ENCODE measurements at places on chromosomes 11 and 22. TPM values are rescaled to one million over a fixed set of nuclear protein-coding genes. Genes with fewer than 3 reads are reported as not detected.

GRCh38 chr22:42444077-42444904 is 12.1 kb upstream of the NFAM1 start:
- peaks cover 26% of the 10 kb centered on the region for H3K4me1 ChIP-seq
- H3K36me3 ChIP-seq, result no peaks in the 10 kb centered on the region
- no peak overlapping the region for H3K27ac ChIP-seq
- H3K4me3 ChIP-seq, result peak overlapping the region; percentile 58
- 0 out of 2 replicates have a peak, but pooled peaks cover 7% of the 10 kb centered on the region for H3K27me3 ChIP-seq

GRCh38 chr22:19277785-19278184 is 13.7 kb downstream of the CLTCL1 start:
- no peak for DNase-seq
- no peak overlapping the region for H3K27ac ChIP-seq
- peaks cover 7% of the 10 kb centered on the region for H3K4me1 ChIP-seq
- no peaks in the 10 kb centered on the region for H3K36me3 ChIP-seq

DNA sequence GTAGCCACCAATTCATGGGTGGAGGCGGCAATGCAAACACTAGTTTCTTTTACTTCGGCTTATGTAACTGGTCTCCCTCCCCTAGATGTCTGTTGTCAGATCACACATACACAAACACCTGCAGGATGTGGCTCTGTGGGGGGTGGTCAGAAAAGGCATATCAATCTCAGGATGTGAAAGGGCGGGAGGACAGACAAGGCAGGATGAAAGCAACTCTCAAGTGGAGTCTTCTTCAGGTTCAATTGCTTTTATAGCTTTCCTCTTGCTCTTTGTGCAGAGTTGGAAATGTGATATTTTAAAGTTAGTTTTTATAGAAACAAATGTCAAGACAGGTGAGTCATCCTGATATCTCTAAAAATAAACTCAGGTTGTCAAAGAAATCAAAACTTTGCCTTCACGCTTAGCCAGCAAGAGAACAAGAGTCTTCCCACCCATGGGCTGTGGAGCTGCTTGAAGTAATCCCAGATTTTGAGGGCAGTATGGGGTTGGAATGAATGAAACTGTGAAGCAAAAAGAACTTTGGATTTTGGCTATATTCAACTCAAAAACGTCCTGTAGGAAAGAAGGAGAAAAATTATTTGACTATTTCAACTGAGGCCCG is 423.4 kb downstream of the GUCY1A2 start:
- H3K36me3 ChIP-seq, result no peaks in the 10 kb centered on the region
- H3K27me3 ChIP-seq, result no peaks in the 10 kb centered on the region
- H3K27ac ChIP-seq, result no peak overlapping the region
- H3K4me1 ChIP-seq, result peaks cover 15% of the 10 kb centered on the region
- H3K4me3 ChIP-seq, result no peak overlapping the region

- no peaks in the 10 kb centered on the region for H3K4me1 ChIP-seq
- no peak overlapping the region for H3K27ac ChIP-seq
- no peaks in the 10 kb centered on the region for H3K27me3 ChIP-seq
- no peaks in the 10 kb centered on the region for H3K36me3 ChIP-seq
These were observed 319.2 kb upstream of the ARHGAP42 start for GRCh38 chr11:100367892-100368291.

- peaks cover 12% of the 10 kb centered on the region for H3K4me1 ChIP-seq
- no peaks in the 10 kb centered on the region for H3K27me3 ChIP-seq
- no peaks in the 10 kb centered on the region for H3K36me3 ChIP-seq
- no peak overlapping the region for H3K4me3 ChIP-seq
These were observed 35.5 kb downstream of the FZD4 start for GRCh38 chr11:86919557-86920210.

DNA sequence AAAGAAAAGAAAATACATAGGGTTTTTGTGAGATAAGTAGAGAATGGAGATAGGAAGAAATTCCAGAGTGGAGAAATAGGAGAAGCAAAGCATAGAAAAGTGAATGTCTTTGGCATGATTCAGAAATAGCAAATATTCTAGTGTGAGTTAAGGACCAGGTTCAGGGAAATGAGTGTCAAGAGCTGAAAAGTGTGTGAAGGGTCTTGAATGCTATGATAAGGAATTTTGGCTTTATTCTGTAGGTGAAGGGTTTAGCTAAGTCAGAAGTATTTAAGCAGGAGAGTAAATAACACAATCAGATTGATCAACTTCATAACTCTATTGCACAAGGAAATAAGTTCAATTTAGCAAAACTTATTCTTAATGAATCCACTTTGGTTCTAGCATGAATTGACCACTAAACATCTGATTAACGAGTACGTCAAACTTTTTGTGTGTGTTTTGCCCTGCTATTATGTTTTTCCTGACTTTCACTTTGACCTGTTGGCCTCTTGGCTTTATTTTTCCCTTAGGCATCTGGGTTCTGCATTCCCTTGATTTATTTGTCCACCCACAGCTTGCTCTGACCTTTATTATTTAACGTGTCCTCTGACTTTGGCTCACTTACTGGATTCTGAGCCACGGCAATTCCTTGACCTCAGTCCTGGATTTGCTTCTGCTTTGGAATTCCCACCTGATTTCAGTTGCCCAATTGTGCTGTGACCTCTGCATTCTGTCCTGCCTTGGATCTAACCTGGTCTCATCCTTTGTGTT is 11.9 kb upstream of the TMEM218 start:
- H3K4me1 ChIP-seq, result no peaks in the 10 kb centered on the region
- DNase-seq, result no peak
- peaks cover 10% of the 10 kb centered on the region for H3K27me3 ChIP-seq
- H3K27ac ChIP-seq, result no peak overlapping the region
- H3K36me3 ChIP-seq, result no peaks in the 10 kb centered on the region

SLC1A2 gene
- 1.7 TPM for total RNA-seq

DNA sequence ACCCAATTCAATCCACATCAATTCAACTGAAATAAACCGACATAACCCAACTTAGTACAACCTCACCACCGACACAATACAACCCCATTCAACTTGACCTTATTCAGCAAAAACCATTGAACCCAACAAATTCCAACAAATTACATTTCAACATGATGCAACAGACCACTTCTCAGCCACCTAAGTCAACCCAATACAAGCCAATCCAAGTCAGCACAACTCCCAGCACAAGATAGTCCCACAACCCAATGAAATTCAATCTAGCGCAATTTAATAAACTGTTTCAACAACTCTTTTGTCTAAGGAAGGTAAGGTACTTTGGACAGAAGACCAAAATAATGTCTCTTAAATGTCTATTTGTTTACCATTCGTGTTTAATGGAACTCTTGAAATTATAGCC is 226.0 kb downstream of the MIAT start:
- no peaks in the 10 kb centered on the region for H3K27me3 ChIP-seq
- DNase-seq, result no peak
- no peak overlapping the region for H3K4me3 ChIP-seq
- no peaks in the 10 kb centered on the region for H3K4me1 ChIP-seq
- H3K27ac ChIP-seq, result no peak overlapping the region
- H3K36me3 ChIP-seq, result no peaks in the 10 kb centered on the region

GRCh38 chr11:88375927-88376470 is 38.5 kb upstream of the CTSC start:
- H3K4me3 ChIP-seq, result no peak overlapping the region
- no peaks in the 10 kb centered on the region for H3K27me3 ChIP-seq
- peaks cover 37% of the 10 kb centered on the region for H3K4me1 ChIP-seq
- H3K36me3 ChIP-seq, result no peaks in the 10 kb centered on the region

GRCh38 chr11:15724601-15725000 is 609.9 kb downstream of the INSC start:
- DNase-seq, result no peak
- no peaks in the 10 kb centered on the region for H3K4me1 ChIP-seq
- no peaks in the 10 kb centered on the region for H3K36me3 ChIP-seq
- no peak overlapping the region for H3K27ac ChIP-seq
- H3K4me3 ChIP-seq, result no peak overlapping the region

DNA sequence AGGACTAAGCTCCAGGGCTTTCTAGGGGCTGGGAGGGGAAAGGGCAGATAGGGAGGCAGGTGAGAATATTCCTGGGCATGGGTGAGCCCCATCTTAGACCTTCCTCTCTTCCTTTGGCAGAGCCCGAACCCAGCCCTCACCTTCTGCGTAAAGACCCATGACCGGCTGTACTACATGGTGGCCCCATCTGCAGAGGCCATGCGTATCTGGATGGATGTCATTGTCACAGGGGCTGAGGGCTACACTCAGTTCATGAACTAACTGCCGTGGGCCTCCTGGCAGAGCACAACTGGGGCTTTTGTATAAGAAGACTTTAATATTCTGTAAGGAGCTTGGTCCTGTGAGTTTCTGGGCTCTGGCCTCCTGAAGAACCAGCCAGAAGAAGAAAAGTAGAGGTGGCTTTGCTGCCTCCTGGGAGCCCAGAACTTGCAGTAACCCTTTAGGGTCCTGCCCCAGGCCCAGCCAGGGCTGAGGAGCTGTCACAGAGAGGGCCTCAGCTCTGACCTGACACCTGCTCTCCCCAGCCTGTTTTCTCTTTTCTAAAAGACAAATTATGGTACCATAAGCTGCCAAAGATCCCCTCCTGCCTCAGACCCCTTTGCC is 22.8 kb downstream of the TREH start:
- no peaks in the 10 kb centered on the region for H3K27me3 ChIP-seq
- peaks cover 21% of the 10 kb centered on the region for H3K4me1 ChIP-seq
- DNase-seq, result no peak
- no peak overlapping the region for H3K27ac ChIP-seq
- H3K4me3 ChIP-seq, result no peak overlapping the region

DNA sequence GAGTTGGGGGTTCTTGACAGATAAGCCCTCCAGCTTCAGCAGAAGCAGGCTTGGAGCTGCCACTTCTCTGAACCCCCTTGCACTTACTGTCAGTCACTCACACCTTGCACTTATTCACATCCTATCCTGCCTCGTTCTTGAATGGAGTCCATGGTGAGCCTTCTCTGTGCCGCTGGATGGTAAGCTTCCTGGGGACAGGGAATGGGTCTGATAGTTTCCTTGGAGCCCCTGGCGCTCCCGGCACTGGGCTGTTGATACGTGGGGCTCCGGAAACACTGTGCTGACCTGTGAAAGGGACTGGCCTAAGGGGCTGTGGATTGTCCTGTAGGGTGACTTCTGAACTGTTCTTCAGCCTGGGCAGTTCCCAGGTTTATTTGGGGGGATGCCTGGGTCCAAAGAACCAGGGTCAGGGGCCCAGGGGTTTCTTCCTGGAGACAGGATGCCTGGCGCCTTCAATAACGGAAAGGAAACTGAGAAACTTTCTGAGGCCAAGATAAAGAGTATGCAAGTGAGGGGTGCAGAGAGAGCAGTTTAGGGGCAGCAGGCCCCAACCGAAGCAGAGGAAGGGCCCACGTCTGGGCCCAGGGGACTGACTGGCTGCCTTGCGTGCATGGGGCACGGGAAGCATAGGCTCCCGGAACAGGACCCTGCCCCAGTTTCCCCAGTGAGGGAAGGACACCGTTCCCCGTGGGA is 709 bp upstream of the ST3GAL4 start:
- DNase-seq, result no peak
- peak overlapping the region; percentile 88 for H3K4me3 ChIP-seq
- 0 out of 2 replicates have a peak overlapping the region, but pooled peaks have one; percentile 69 for H3K27ac ChIP-seq
- H3K4me1 ChIP-seq, result peaks cover 43% of the 10 kb centered on the region

P4HA3 gene
- total RNA-seq, result not detected

MRGPRE gene
- not detected for total RNA-seq

GRCh38 chr11:133477251-133477625 is 55.1 kb downstream of the OPCML start:
- no peaks in the 10 kb centered on the region for H3K27me3 ChIP-seq
- DNase-seq, result no peak
- H3K4me3 ChIP-seq, result no peak overlapping the region

LTBP3 gene
- 29.2 TPM for total RNA-seq

DNA sequence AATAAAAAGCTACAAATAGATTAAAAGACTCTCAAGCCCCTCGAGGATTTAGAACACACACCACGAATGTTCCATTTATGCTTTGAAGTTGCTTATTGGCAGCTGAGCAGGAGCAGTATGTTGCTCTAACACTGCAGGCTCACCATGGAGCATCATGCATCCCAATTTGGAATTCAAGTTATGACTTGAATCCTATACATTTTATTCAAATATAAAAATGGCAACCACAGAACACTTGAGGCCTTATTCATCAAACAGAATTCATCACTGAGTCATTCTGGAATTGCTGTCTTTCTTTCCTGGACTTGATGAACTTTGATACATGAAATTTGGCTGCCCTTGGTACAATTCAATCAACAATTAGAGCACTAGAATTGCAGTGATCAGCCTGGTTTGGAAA is 24.5 kb upstream of the BLID start:
- H3K27me3 ChIP-seq, result peaks cover 44% of the 10 kb centered on the region
- DNase-seq, result no peak
- H3K4me1 ChIP-seq, result no peaks in the 10 kb centered on the region
- no peak overlapping the region for H3K27ac ChIP-seq

DNA sequence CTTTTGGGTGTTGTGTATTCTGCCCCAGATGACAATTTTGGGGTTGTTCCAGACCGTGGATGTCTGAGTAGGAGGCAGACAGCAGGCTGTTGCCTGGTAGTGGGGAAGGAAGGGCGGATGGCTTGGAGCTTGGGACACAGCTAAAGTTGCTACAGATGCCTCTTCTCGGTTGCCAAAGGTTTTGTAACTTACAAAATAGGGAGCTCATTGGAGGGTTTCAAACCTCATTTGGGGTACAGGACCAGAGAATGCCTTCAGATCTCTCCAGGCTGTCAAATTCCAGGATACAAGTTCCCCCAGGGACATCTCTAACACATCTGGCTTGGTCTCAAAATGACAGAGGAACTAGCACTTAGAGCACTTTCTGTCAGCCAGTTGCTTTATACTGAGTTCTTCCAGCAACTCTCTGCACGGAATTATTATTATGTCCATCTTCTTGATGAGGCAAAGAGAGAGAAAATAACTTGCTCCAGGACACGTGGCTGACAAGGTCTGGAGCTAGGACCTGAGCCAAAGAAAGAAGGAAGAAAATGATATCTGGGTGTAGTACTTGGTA is 56.0 kb downstream of the SLC1A2 start:
- no peak overlapping the region for H3K27ac ChIP-seq
- H3K4me3 ChIP-seq, result no peak overlapping the region
- no peaks in the 10 kb centered on the region for H3K36me3 ChIP-seq
- no peaks in the 10 kb centered on the region for H3K4me1 ChIP-seq
- H3K27me3 ChIP-seq, result no peaks in the 10 kb centered on the region

ACTN3 gene
- 3.8 TPM for total RNA-seq

- no peaks in the 10 kb centered on the region for H3K4me1 ChIP-seq
- H3K27ac ChIP-seq, result no peak overlapping the region
- no peak overlapping the region for H3K4me3 ChIP-seq
- no peaks in the 10 kb centered on the region for H3K27me3 ChIP-seq
- DNase-seq, result no peak
These were observed 16.9 kb downstream of the TUB start for GRCh38 chr11:8097926-8098325.

UBQLNL gene
- total RNA-seq, result 0.35 TPM

- no peak overlapping the region for H3K27ac ChIP-seq
- DNase-seq, result no peak
- no peak overlapping the region for H3K4me3 ChIP-seq
- peaks cover 12% of the 10 kb centered on the region for H3K4me1 ChIP-seq
These were observed 106.0 kb downstream of the CSNK2A3 start for GRCh38 chr11:11247086-11247485.

IFITM10 gene
- not detected for total RNA-seq

- H3K27me3 ChIP-seq, result no peaks in the 10 kb centered on the region
- no peaks in the 10 kb centered on the region for H3K36me3 ChIP-seq
- no peak overlapping the region for H3K4me3 ChIP-seq
- peaks cover 24% of the 10 kb centered on the region for H3K4me1 ChIP-seq
- no peak overlapping the region for H3K27ac ChIP-seq
- DNase-seq, result no peak
These were observed 63.2 kb upstream of the ARFGAP3 start for GRCh38 chr22:42920101-42920820.

Measured in GM23338 (cell line).